Globus pallidus (tissue), 1 donor: ENCODE measurements at places on chromosomes 4 and X.
A peak's percentile ranks its signal among the peaks of the same experiment; 100 is the strongest.

- DNase-seq: no peak
Observed at GRCh38 chr4:8000247-8000646, 60.6 kb upstream of the AFAP1 start.

DNA sequence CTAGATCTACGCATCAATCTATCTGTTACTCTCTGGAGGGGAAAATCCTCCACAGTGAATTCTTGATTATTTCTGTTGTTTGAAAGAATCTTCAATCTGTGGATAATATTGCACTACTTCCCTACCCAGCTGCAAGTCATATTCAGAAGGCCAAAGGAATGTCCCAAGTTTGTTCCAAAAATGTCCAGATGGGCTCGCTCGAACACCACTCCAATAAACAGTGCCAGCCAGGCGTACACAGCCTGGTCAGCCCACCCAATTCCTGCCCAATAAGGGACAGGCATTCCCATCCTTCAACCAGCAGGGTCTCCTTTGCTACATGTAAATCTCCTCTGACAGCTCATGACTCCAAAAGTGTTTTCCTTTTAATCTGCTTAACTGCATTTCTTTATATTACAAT is 80.7 kb upstream of the GPM6B start:
- no peak for DNase-seq

- DNase-seq: peak; percentile 16
Observed at GRCh38 chrX:22748093-22748999, 251.4 kb upstream of the DDX53 start.

GRCh38 chr4:110622841-110623717 is at the start of gene PITX2:
Gene PITX2, minus strand, starts transcription at chr4:110623077. Its CDS starts 617 bp downstream, at chr4:110622460.
- no peak for DNase-seq

GRCh38 chr4:122882857-122883735 is 39.3 kb downstream of the NUDT6 start:
- DNase-seq: no peak

DNA sequence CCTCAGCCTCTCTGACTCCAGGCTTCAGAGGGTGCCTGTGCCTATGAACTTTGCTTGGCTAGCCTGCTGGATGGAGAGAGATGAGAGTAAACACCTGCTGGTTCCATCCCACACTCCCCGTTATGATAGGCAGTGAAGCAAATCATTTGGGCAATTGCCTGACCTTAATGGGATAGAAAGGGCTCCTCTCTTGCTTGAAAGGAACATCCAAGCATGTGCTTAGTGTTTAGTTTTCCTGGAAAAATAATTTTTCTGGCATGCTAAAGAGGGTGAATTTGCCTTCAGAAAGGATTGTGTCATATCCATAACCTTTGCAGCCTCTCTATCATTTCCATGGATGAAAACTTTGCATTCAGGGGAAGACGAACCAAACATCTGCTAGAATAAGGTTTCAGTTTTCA is 10.8 kb downstream of the PLAC1 start:
- no peak for DNase-seq

DNA sequence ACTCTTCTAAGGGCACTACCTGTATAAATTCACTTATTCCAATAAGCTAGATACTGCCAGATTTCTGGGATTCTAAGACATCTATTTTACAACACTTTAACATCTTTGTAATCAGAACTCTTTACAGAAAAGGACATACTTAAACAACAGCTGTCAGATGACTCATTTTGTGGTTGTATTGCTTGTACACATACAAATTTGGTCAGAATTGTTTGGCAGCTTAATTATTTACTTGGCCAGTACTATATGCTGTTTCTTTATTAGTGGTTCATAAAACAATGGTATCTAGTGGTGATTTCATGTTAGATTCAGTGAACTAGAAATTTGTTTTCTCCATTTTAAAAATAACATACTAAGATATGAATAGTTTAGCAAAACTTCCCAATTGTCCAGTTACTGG is 27.2 kb downstream of the PALLD start:
- DNase-seq: no peak

DNA sequence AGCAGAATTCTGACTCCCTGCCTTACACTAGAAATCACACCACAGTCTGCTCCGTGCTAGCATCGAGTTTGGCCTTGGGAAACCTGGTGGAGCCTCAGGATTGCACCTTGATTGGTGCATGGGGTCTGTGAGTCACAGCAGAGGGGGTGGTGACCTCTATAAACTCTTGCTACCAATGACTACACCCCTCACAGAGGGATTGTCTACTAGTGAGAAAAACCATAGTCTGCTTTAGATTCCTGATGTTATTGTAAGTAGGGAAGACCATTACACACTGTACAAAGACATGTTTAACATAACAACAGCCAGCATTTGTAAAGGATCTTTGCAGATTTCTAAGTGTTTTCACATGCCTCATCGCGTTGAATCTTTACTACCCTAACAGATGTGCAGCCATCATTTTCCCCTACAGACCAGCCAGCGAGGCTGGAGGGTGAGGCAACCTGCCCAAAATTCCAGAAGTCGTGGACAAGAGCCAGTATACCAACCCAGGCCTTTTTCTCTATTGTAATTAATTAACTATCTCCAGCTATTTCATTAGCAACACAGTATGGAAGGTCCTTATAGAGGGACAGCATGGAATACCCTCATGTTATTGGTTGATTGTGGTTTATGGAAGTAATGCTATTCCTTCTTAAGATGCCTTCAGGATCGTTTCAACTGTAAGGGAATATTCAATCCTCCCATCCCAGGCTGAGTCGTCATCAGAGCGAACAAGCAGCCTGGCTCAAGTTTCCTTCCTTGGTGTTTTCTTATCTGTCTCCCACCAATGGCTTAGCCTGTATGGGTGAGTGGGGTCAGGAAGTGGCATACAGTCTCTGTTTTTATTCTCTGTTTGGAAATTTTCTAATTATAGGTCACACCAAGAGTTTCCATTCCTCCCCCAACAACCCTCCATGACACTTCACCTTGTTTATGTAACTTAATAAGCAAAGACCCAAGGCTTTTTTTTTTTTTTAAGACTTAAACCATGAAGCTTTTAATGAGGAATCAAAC is 55.9 kb upstream of the KDR start:
- DNase-seq: no peak

GRCh38 chrX:11305641-11306040 is 12.4 kb downstream of the AMELX start:
- DNase-seq: no peak

DNA sequence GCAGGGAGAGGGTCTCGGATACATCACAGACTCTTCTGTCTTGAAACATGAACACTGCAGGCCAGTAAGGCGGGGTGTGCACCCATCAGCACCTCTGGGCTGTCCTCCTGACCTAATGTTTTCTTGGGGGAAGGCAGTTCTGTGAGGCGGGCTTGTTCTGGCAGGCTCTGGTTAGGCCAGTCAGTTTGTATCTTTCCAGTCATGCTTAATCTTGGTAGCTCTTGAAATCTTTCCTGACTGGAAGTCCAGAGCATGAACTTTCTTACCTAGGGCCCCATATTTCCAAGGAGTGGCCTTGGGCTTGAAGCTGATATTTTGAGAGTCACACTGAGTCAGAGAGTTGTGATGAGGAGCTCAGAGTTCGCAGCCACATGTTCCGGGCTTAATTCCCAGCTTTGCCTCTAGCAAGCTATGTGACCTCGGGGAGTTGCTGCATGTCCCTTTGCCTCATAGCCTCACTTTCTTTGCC is 54.2 kb upstream of the RASSF6 start:
- DNase-seq: no peak

DNA sequence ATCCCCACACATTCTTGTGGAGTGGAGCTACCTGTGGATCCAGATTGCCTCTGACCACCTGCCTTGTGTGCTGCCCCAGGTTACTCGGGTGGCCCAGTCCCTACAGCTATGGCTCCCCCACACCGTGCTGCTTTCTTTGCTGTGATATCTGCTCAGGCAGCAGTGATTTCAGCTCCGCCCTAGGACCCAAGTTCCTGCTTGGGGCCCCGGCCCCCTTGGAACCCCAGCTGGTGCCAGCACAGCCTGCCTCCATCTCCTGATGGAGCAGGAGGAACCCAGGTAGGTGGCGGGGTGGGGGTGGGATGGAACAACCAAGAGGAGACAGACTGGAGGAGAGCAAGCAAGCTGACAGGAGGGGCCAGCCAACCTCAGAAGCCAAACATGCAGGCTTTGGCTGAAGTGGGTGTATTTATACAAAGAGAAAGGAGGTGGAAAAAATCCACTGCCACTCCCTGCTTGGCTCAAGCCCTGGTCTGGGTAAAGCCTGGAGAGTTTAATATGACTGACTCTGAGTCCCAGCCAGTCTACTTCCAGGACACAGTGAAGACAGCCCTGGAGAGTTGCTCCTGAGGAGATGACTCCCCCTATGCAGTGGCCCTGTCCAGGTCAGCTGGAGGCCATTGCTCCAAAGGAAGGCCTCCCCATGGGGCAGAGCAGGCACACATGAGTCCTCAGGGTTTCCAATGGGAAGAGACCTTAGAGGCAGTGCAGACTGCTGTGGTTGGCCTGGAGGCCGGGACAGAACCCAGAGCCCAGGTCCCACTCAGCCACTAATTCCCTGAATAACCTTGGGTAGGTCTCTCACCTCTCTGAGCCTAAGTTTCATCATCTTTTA is 197.1 kb upstream of the MAMLD1 start:
- no peak for DNase-seq

DNA sequence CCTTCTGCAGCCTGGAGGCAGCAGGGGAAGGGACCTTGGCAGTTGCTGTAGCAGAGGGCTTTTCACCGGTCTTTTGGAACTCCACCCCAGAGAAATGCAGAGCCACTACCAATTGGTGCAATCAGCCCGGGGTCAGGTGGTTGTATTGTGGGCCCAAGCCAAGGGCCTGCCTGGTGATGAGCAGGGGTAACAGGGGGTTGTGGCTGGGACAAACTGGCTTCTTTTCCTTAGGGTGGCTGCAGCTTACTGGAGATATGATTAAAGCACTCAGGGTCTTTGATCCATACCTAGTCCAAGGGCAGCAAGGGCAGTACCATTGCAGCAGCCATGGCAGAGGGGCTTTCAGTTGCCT is 28.1 kb downstream of the ENPEP start:
- DNase-seq: no peak

DNA sequence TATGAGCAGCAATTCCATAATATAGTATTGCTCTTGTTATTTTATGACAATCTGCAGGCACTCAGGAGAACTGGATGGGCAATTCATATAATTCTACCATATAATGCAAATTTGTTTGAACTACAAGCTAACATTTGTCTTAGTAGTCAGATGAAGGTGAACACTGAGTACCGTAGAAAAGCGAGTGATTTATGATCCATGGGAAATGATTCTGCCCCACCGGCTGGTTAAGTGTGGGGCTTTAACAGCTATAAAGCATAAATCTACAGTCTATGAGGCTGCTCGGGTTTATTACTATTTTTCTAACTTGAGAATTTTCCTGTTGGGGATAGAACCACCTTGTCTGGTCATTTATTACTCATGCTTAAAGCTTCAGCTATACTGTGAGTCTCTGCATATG is 275.5 kb downstream of the PCDH10 start:
- no peak for DNase-seq
